ENCODE measurements at places on chromosomes 1 and 21.

DNA sequence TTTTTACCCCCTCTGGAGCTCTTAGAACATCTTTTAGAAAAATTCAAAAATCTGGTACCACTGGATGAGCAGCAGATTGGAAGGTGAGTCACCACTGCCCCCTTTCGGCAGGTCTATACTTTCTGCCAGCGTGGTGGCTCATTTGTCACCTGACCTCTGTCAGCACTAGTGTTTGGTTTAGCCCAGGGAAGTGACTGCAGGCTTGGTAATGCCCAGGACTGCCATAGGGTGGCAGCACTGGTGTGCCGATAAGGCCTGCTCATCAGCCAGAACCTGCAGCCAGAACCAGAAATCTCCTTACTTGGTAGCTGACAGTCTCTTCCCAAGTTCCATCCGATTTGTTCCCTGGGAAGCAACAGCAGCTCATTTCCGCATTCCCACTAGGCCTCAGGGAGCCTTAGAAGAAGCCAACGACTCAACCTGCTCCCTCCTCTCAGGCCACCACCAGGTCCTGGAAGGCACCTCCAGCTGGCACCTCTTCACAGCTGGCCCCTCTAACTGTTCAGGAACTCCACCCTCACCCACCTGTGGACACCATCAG is 6.8 kb downstream of the SMIM12 start:
- peak; percentile 79 for DNase-seq

- no peak for DNase-seq
Measured at GRCh38 chr1:19199329-19199968, 10.6 kb downstream of the UBR4 start.

GRCh38 chr1:157893686-157894085 is 52.1 kb upstream of the CD5L start:
- DNase-seq = no peak

GRCh38 chr1:57590978-57591377 is 167.1 kb upstream of the DAB1 start:
- no peak for DNase-seq

- DNase-seq = no peak
Measured at GRCh38 chr21:20257052-20257740, 741.0 kb upstream of the NCAM2 start.

DNA sequence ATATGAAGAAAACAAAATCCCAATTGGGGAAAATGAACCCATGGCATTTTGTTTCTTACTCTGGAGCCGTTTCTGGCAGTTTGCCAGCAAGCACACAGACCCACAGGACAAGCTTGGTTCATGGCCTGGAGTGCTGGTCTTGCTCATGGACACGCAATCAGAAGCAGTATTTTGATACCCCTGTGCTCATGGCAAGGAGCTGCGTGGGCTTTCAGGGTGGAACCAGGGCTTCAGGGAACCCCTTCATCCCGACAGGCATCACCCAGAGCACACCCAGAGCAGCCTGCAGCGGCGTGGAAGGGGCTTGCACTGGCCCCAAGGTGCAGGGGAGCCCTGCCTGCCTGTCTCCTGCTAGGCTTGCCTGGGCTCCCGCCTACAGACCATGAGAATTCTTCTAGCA is 45.4 kb upstream of the PCBP3 start:
- no peak for DNase-seq

- DNase-seq = peak; percentile 71
Measured at GRCh38 chr1:40849801-40850592, 12.2 kb downstream of the CITED4 start.

GRCh38 chr1:114099268-114099667 is 54.4 kb downstream of the SYT6 start:
- DNase-seq = no peak

GRCh38 chr1:155884982-155885381 is 25.6 kb downstream of the SYT11 start:
- DNase-seq = no peak

- no peak for DNase-seq
Measured at GRCh38 chr21:36079671-36080070, 9.8 kb downstream of the CBR1 start.

- no peak for DNase-seq
Measured at GRCh38 chr21:39479164-39479813, 27.5 kb downstream of the SH3BGR start.

DNA sequence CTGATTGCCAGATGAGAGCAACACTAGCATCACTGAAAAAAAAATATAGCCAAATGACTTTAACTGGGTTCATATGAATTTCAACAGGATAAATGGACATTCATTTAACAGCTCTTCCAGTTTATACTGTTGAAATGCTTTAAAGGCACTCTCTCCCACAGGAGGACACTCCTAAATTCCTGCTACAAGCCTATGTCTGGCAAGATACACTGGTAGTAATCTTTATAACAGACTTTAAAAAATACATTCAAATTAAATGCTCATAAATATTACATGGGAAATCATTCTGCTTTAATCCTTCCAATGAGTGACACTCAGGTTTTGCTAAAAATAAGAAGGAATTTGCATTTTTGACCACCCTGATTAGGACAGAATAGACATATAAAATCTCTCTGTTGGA is 526.7 kb upstream of the ADAMTS5 start:
- DNase-seq = no peak

DNA sequence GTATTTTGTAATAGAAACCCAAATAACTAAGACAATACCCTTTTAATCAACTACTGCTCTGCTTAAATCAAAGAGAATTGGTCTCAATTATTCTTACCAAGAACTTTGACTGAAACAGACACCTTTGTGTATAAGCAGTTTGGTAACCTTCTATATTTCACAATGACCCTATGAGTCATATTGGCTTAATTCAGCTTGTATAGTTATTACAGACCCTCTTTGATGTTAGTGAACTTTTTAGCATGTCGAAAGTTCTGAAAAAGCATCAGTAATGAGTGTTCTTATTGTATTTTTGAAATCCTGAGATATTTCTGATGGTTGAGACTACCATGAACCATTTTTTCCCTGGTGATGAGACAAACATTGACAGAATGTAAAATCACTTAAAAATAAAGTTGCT is 43.3 kb upstream of the RABGAP1L start:
- no peak for DNase-seq

DNA sequence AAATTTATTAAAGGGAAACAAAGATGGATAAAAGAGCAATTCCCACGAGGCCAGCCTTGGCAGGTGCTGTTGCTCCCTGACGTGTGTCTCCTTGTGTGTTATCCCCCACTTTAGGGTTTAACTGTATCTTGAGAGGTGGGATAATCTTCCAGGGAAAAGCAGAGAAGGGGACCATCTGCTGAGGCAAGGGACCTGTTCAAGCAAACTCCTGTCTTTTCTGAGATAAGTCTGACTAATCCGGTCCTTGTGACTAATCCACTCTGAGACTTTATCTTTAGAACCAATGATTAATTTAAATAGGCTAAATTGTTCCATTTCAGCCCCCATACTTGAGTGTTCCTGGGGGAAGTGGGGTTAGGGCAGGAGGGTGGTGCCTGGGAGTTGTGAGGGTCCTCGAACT is 163.6 kb downstream of the CAMTA1 start:
- no peak for DNase-seq

DNA sequence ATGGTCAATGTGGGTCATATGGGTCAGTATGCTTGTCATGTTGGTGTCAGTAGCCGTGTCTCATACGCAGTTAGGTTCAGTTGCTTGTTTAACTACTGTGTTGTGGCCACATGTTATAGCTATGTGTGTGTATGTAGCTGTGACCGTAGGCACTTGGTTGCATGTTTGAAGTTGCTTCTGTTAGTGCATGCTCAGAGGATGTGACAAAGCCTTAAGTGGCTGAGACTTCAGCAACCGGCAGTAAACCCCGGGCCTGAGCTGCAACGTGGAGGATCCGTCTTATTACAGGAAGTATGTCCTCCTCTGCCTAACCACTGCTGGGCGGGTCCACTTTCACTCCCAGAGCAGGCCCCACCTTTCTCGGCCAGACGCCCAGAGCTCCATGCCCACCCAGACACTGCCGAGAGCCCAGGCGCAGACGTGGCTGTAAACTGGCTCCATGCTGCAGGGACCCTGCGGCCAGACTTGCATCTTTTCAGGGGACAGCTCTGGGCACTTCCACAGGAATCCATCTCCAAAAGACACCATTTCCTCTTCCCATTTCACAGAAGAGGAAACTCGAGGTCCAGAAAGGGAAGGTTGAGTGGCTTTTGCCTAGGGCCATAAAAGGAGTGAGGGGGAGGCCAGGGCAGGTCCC is 2.2 kb downstream of the TCEA3 start:
- peak; percentile 47 for DNase-seq

GRCh38 chr1:218642033-218642948 is 297.2 kb downstream of the TGFB2 start:
- DNase-seq = no peak

- no peak for DNase-seq
Measured at GRCh38 chr1:35371506-35371905, 103.0 kb downstream of the ZMYM4 start.

DNA sequence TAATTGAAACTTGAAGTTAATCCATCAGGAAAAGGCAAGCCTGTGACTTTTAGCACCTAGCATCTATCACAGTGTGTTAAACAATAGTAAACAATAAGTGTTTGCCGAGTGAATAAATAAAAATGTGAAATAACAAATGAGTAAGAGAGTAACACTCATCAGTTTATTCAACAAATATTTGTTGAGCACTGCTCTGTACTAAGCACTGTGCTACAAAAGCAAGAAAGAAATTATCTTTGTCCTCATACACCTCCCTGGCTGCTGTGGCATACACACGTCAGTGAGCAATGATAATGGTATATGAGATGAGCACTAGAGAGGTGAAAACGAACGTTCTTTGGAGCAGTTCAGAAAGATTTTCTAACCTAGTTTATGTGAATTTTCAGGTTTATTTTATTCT is 295.0 kb upstream of the LRRC7 start:
- no peak for DNase-seq

DNA sequence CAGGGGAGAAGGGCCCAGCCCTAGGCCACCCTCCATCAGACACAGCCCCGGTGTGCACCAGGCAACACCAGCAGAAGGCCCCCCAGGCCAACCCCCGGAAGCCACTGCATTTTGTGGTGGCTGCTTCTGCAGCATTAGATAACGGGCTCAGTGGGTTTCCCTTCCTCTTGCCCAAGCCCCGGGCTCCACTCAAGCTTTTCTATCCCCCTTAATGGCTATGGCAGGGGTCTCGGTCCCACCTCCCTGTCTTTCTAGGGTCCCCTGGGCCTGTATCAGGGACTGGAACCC is 18.9 kb downstream of the C1orf174 start:
- no peak for DNase-seq

DNA sequence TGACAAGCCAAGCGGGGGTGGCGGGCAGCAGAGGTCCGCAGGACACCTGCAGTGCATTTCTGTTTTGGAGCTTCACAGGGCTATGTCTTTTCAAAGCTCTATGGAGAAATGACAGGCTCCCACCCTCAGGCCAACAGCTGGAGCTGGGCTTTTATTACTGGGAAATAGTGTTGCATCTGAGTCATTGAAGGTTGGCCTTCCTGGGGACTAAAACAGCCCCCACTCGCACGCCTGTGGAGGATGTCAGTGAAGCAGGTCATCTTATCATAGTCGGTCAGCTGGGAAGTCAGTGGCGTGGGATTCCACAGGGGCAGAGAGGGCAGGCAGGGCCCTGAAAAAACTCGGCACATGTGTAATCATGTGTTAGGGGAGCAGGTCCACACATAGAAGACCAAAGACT is 55.3 kb downstream of the NTPCR start:
- no peak for DNase-seq

- no peak for DNase-seq
Measured at GRCh38 chr1:197692965-197693364, 82.3 kb downstream of the DENND1B start.

- no peak for DNase-seq
Measured at GRCh38 chr1:39159224-39160036, 45.1 kb upstream of the MACF1 start.

DNA sequence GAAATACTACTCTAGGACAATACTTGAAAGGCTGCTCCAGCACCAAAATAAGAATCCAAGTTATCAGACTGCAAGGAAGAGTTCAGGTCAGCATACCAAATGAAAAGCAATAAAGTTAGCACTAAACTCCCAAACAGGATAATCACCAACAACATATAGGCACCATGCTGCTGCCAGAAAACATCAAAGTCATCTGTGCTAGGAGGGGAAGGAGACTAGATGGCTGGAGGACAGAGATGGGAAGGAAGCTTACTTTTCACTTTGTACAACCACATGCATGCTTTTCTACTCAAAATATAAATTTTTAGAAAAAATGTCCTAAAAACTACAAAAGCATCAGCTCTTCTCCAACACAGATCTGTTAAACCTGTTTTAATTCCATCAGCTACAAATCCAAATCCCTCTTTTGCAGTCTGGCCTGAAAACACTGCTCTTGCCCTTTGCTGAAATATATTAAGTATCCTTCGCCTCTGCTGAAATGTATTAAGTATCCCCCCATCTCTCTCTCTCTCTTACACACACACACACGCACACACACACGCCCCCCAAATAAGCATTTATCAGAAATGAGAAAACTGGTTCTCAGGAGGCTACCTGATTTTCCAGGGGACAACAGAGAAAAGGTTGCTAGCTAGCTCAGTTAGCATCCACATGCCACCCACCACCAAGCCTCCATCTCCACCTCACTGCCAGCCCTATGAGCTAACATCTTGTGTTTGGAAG is 1.5 kb downstream of the GATAD2B start:
- DNase-seq = no peak

- DNase-seq = no peak
Measured at GRCh38 chr1:231642618-231643017, 16.0 kb downstream of the DISC1 start.

GRCh38 chr1:236765831-236766230 is 29.3 kb upstream of the MTR start:
- no peak for DNase-seq

DNA sequence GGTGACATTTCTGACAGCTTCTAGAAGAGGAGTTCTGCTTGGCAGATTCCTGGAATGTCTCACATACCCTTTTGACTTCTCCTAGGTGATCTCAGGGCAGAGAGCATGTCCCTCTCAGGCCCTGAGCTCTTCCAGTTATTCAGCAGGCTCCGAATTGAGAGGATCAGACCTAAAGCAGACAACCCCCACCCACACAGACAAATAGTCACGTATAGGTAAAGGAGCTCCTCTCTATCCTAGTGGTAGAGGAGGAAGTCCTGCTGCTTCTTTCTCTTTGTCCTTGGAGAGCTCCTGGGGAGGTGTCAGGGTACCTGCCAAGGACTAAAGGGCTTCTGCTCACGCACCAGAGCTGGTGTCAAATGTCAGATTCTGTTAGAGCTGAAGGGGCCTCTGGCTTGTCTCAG is 128.1 kb downstream of the IER5 start:
- no peak for DNase-seq

- no peak for DNase-seq
Measured at GRCh38 chr1:168923521-168924136, 182.9 kb upstream of the ATP1B1 start.

DNA sequence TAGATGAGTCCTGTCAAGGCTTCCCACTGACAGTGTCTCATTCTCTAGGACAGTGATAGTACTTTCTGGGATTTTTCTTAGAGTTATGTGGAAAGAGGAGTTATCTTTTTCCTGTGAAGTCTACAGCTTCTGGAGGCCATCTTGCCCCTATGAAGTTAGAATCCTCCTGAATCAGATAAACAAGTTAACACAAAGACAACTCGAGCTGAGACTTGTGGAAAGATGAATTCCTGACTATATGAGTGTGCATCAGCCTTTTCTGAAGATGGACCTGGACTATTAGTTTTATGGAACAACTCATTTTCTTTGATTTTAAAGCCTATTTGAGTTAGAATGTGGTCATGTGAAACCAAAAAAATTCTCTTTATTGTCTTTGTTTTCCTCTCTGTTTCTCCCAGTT is 290.9 kb downstream of the LRRIQ3 start:
- DNase-seq = no peak

- no peak for DNase-seq
Measured at GRCh38 chr1:205965036-205965884, 22.0 kb upstream of the SLC26A9 start.
